Activated CD4-positive, alpha-beta memory T cell treated with anti-CD3 and anti-CD28 coated beads, Interleukin-2, amount 10 ng/mL, durations not matched to agents 7 days and 5 days (primary cell): ENCODE measurements at places on chromosomes 1 and 21.

GRCh38 chr1:8004803-8005573, 21.1 kb downstream of the ERRFI1 start:
- no peak for DNase-seq

- no peak for DNase-seq
Measured at GRCh38 chr1:77783141-77783540, 3.7 kb downstream of the MIGA1 start.

- DNase-seq: no peak
Measured at GRCh38 chr1:104064399-104064798, 314.7 kb downstream of the AMY1C start.

GRCh38 chr1:82391712-82392111, 591.0 kb downstream of the ADGRL2 start:
- no peak for DNase-seq

DNA sequence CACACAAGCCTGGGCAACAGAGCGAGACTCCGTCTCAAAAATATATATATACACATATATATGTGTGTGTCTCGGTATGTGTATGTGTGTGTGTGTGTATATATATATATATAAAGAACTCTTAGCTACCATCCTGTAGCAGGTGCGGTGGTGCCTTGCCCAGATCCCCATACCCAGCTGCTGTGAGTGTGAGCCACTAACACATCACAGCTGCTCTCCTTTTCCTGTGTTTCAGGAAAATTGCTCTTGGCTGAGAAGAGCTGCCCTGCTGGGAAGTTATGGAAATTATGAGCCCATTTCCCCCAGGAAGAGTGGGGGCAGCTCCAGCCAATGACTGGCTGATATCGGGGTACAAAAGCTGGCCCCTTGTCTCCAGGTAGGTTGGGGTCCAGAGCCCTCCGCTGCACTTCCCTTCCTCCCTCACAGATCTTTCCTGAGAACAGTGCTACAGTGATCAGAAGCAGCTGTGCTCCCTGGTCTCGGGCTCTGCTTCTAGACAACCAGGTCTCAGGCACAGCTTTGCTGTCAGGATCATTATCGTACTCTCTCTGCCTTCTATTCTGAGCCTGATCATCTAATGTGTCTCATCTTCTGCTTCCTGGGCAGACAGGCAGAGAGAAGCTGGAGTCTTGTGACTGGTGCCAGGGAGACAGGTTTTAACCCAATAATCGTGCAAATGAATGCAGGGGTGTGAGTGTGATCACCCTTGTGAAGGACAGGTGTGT, 109.6 kb upstream of the ZNF678 start:
- DNase-seq: no peak

GRCh38 chr1:65362545-65362944, 53.2 kb downstream of the DNAJC6 start:
- DNase-seq: no peak
